ENCODE measurements at places on chromosomes 2 and 18. TPM values are rescaled to one million over a fixed set of nuclear protein-coding genes. Genes with fewer than 3 reads are reported as not detected.

DNA sequence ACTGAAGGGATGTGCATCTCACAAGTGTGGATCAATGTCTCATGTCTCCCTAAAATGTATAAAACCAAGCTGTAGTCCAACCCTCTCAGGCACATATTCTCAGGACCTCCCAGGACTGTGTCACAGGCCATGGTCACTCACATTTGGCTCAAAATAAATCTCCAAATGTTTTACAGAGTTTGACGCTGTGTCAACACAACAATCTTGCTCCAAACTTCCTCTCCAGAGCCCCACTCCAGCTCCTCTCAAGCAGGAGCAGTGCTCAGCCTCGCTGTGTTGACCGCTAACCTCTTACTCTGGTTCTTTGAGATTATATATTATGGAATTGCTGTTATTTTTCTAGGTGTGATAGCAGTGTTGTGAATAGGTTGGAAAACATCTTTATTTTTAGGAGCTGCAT lies 56.2 kb downstream of the CYP27C1 start:
- no peak for DNase-seq

- DNase-seq = no peak
Observed at GRCh38 chr2:118784860-118785259, 62.6 kb downstream of the EN1 start.

RFTN2 gene
- 21.1 TPM for total RNA-seq

DNA sequence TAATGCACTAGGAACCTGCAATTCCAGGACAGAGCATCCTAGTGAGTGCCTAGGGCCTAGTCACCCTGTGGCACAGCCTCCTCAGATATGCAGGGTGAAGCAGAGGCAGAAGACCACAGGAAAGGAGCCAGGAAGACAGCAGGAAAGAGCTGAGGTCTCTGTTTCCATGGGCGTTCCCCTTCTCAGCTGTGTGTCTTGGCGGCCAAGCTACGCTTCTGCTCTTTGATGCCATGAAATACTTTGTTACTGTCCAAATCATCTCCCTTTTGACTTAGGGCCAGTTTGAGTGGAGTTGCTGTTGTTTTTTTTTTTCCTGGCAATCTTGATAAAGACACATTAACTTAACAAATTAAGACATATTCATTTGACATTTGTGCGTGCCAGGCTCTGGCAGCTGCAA lies 67.3 kb downstream of the APOB start:
- DNase-seq = no peak

FBXO15 gene
- total RNA-seq = 0.73 TPM

ZAP70 gene
- total RNA-seq = 4.0 TPM

GRCh38 chr2:172282944-172283343 lies 144.4 kb upstream of the ITGA6 start:
- DNase-seq = no peak

DNA sequence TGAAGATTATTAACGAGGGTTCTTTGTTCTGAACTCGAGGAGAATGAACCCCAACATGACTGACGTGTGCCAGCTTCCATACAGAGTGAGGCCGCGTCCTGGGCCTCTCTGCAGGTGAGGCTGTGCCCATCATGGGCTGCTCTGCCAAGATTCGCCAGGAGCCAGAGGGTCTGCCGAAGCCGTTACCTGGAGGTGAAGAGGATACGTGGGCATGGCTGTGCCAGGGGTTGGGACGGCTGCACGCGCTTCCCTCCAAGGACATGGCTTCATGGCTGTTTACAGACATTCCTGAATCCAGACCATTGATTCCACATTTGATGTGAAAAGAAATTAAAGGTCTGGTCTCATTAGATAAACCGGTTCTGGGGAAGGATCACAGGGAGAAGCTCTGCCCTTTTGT lies 211.4 kb upstream of the SALL3 start:
- no peak for DNase-seq

- DNase-seq = no peak
Observed at GRCh38 chr2:201971531-201972228, 62.0 kb upstream of the FZD7 start.

- no peak for DNase-seq
Observed at GRCh38 chr2:167504061-167504460, 615.8 kb downstream of the XIRP2 start.

XIRP2 gene
- total RNA-seq = not detected

- DNase-seq = no peak
Observed at GRCh38 chr2:46390901-46391395, 88.4 kb upstream of the TMEM247 start.

AQP4 gene
- 0.33 TPM for total RNA-seq

DNA sequence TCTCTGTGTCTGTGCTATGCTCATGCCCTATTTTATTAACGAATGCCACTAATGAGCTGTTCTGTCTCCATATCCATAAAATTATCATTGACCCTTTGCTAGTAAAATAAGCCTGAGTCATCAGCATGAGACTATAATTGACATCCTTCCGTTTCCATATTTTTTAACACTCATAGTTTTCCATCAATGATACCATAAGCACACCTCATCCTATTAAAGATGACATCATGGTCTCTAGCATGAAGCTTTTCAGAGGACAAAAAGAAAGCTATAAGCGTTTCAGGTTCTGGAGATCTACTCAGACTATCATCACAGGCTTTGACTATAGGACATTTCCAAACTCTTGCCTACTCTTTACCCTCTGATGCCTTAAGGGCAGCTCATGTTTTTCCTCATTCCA lies 1.2 kb upstream of the DSC2 start:
- DNase-seq = no peak

DNA sequence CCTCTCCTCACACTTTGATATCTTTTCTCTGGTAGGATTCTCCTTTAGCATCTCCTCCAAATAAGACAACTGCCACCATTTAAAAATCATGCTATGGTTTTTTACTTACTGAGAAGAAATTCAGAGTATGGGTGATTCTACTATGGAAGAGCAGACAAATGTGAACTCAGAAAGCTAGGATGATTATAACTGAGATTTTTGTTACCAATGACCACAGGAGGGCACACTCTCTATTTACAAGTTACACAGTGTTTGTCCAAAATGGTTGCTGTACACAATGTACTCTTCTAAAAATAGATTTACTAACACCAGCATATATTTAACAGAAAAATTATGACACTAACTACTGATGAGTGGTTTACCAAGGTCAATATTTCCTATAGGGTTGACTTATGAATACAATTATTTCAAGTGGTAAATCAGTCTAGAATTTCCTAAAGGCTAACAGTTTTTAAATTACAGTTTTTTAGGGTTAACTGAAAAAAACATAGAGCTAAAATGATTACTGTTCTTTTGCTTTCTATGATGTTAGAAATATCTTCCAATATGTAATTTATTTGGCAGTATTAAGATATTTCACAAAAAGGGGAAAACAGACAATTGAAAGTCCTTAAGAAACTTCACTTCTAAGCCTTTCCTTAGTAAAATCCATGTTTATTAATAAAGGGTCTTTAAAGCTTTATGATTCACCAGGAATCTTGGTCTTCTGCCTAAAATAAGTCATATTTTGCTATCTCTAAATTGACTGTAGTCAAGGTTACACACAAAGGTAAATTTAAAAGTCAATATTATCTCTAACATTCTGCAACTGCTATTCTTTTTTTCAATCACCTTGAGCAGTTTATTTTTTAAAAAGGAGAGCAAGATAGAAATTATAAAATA lies 57.2 kb downstream of the MAP4K3 start:
- no peak for DNase-seq

- no peak for DNase-seq
Observed at GRCh38 chr2:227398684-227399670, 11.2 kb upstream of the SCYGR1 start.

DNA sequence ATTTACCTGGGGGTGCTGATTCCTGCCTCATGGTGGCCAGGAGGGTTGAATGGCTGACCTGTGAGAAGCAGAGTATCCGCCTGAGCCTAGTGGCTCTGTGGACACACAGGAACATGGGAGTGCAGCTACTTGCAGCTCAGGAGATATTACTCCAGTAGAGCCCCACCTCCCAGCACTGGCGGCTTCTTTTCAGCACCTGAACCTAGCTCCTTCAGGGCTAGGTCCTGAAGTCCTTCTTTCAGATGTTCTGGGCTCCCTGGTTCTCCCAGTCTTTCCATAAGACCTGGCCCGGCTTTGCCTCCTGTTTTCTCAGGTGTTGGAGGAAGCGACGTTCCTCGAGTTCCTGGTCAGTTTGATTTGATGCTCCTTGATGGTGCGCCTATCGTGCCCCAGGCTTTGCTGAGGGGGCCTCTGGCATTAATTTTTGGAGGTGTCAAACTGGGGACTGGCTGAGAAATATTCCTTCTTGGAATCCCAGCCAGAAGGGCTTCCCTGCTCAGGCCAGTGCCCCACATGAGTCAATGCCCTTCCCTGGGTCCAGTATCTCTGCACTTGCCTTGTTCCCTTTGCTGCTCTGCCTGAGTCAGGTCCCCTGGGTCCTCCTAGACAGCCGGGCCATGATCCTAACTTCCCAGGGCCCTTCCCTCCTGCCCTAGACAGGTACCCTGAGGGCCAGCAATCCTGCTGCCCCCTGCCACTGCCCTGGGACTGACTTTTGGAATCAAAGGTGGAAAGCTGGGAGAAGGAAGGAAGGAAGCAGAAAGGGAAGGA lies 110.7 kb upstream of the HAAO start:
- DNase-seq = no peak

DNA sequence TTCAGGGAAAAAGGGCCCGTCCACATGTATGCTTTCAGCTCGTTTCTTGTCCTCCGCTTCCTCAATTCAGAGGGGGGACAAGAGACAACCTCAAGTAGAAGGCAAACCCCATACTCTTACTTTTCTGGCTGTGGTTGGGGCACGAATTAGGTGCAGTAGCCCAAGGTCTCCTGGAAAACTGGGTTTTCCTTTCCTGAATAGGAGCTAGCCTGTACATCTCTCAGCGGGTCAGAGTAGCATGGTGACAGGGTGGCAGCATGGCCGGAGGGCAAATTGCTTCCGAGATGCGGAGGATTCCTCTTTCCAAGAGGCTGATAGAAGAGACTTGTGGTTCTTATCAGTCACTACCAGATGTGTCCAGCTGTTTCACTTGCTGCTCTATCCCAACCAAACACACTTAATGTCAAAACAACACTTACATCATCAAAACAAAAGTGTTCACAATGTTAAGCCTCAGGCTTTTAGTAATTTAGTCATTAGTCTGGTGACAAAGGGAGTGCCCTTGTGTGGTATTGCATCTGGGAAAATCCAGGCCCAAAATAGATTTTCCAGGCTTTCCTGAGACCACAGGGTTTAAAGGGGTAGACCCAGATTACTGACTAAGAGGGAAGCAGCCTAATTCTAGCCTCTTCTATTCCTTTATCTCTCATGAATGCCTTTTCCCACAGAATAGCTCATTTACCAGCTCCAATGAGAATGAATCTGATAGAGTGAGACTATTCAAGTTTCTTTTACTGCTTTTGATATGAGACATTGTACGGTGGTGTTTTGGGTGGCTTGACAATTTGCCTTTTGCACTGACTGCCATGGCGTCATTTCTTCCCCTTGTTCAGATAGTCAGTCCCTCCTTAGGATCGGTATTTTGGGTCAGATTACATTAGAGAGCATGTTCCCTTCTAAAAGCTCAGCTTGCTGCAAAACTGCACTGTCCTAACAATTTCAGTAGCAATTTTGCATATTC lies 162.0 kb downstream of the LTBP1 start:
- DNase-seq = no peak

C2orf15 gene
- total RNA-seq = 2.6 TPM

- no peak for DNase-seq
Observed at GRCh38 chr2:148640767-148641166, 3.8 kb upstream of the EPC2 start.

- DNase-seq = no peak
Observed at GRCh38 chr18:42614619-42615293, 500.7 kb downstream of the RIT2 start.

DNA sequence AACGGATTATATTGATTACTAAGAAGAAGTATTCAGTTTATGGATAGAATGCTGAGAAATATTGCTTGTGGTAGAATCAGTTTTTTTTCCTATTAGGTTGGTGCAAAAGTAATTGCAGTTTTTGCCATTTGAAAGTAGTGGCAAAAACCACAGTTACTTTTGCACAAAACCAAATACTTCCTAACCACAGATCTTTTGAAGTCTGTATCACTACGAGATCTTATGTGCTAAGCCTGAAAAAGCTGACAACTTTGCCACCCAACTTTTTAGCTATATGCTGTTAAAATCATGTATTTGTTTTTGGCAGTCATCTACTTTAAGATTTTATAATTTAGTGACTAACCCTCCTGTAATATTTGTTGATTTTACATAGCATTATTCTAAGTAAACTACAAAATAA lies 24.6 kb downstream of the DNAJC10 start:
- DNase-seq = no peak

DNA sequence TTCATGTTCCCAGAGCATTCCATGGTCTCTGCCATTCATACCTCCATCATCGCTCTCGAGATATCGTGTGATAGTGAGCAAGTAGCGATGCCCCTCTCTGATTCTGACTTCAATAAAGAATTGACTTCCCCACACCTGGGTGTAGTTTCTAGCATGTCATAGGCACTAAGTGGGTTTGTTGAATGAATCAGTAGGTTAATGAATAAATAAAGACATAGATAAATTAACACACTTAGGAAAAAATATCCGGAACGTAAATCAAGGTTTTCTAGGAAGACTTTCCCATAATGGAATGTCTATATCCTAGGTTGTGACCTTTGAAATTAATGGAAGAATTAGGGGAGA lies 159.1 kb downstream of the DOCK10 start:
- DNase-seq = no peak

GRCh38 chr2:213958086-213958485 lies 452.8 kb upstream of the VWC2L start:
- no peak for DNase-seq

GRCh38 chr18:35408843-35409261 lies 31.7 kb upstream of the ZNF396 start:
- DNase-seq = no peak

LAMA1 gene
- total RNA-seq = 14.7 TPM

SERPINB3 gene
- not detected for total RNA-seq

DNA sequence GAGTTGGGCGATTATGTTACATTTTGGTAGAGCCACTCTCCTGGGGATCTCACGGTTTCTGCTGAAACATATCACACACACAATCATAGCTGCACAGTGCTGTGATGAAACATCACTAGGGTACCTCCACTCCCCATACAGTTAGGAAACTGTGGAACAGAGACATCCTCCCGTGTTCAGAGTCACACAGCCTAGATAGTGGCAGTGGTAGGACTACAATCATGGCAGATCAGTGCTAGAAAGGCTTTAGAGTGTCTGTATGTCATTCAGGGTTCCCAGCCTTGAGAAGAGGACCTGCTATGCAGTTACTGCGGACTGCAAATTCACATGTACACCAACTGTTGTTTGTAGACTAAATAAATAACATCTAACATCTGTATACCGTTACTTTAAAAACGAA lies 210.3 kb upstream of the FOSL2 start:
- no peak for DNase-seq

DNA sequence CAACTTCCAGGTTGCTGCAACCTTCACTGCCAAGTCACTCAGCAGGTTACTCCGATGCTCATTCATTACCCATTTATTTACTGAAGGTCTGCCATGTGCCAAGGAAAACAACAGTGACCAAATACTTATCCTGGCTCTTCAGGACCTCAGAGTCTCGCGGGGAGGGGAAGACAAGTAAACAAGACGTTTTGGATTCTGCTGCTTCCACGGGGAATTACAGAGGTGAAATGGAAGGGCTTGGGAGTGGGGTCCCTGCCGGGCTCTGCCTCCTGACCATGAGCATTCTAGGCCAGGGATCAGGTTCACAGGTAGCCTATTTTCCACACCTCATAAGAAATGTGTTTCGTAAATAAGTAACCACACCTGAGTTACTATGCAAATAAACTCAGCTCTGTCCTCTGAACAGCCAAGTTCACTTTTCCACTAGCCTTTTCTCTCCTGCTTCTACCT lies 68.1 kb downstream of the CLHC1 start:
- no peak for DNase-seq

CNGA3 gene
- under 0.01 TPM for total RNA-seq

- DNase-seq = no peak
Observed at GRCh38 chr2:237156031-237156856, 70.6 kb downstream of the COPS8 start.

Data from breast epithelium (tissue), 4 donors.